ENCODE measurements at places on chromosomes 7 and 10. TPM values are rescaled to one million over a fixed set of nuclear protein-coding genes. Genes with fewer than 3 reads are reported as not detected.

The SORBS1 gene
- total RNA-seq: 15.3 TPM

The NUPR2 gene
- not detected for total RNA-seq

DNA sequence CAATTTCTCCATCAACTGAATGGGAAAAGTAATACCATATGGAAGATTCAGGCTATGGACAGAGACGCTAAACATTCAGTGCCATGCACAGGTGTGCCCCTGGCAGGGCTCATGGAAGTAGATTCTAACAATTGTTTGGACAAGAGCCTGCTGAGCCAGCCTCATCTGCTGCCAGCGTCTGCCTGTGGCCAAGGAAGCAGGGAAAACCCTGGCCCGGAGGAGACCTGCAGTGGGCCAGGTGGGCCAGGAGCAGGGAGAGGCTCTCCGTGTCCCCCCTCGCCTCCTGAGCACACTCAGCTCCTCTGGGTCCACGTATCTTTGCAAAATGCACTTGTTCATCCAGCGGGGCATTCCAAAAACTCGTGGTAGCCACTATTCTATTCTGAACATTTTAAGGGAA is 130.1 kb downstream of the TCERG1L start:
- DNase-seq: no peak

DNA sequence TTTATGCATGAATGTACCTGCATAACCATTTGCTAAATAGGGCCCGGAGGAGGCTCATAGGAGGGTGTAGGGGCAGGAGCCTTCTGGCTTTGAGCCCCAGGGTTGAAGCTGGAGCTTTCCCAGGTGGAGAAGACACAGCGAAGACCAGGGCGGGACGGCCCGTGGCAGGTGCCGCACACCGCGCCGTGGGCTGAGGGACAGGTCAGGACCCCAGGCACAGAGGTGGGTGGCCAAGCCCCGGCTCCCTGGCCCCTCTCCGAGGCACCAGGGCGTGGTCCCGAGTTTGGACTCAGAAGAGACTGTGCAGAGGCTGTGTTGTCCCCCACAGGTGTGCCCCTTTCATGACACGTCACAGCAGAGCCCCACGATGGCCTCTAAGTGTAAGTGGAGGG is 56.5 kb downstream of the PWWP2B start:
- DNase-seq: no peak

GRCh38 chr7:82729172-82730030 is 285.8 kb upstream of the CACNA2D1 start:
- DNase-seq: peak; percentile 9

DNA sequence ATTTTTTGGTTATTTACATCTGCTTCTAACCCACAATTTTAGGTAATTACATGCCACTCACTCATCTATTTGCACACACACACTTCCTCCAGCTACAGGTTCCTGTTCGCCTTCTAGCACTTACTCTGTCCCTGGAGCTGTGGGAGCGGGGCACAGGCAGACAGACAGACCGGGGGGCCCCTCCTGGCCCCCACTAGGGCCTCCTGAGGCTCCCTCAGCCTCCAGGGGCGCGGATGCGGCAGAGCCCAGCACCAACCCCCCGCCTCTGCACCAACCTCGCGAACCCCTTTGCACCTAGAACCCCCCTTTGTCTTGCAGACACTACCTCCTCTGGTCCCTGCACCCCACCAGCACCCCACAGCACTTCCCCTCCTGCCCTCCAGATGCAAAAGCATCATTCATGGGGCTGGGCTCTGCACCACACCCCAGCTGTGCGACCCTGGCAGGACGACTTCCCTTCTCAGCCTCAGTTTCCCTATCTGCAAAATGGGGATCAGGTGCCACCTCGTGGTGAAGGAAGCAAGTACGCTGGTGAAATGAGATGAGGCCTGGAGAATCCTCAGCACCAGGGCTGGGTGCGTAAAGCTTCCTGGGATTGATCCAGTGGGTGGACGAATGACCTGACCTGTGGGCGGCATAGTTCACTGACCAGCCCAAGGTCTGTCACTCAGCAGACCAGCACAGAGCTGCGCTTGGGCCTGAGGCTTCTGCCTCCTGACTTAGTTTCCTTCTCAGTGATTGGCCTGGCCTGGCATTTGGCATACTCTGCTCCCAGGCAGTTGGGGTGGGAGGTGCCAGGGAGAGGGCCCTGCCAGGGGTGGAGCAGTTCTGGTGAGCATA is 37.9 kb downstream of the ELFN1 start:
- DNase-seq: no peak

DNA sequence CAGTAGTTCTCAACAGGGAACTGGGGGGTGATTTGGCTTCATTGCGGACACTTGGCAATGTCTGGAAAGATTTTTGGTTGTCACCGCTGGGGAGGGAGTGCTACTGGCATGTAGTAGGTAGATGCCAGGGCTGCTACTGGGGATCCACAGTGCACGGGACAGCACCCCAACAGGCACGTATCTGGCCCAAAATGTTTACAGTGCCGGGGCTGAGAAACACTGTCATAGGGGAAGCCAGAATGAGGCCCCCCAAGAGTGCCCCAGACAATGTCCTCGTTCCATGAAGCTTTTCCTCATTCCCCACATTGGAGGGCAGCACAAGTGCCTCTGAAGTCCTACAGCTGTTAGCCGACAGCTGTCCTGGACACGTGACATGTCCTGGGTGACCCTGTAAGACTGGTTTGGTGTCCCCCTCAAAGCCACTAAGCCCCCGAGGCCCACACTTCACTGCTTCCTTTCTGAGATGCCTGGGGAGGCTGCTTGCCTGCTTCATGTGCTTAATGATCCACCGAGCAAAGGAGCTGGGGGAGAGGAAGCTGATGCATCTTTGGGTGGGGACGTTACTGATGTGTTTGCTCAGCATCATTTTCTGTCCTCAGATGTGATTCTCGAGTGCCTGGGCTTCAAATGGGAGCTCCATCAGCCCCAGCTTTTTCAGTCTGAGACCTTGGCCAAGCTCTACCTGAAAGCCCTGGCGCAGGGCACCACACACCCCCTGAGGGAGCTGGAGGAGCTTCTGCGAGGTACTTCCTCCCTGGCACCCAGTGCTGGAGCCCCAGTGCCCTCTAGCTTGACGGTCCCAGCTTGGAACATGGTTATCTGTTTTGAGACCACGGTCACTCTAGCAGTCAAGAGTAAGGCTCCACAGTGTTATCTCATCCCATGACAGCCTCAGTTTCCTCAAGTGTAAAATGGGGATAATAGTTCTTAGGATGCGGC is 14.7 kb downstream of the BTBD16 start:
- no peak for DNase-seq

DNA sequence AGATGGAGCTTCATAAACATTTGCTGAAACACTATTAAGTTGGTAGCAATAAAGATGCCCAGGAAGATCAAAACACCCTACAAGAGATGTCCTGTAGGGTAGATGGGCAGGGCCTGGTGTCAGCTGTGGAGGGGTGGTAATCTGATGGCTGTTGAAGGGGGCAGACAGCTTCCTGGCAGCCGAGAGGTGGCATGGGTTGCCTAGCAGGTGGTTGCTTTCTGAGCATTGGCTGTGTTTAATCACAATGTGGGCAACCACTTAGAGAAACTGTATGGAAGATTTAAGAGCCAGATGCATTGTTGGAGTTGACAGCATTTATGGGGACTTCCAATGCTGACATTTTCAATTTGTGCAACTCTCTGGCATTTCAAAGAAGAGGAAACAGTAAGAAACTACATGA is 79.9 kb upstream of the SLC26A5 start:
- no peak for DNase-seq

DNA sequence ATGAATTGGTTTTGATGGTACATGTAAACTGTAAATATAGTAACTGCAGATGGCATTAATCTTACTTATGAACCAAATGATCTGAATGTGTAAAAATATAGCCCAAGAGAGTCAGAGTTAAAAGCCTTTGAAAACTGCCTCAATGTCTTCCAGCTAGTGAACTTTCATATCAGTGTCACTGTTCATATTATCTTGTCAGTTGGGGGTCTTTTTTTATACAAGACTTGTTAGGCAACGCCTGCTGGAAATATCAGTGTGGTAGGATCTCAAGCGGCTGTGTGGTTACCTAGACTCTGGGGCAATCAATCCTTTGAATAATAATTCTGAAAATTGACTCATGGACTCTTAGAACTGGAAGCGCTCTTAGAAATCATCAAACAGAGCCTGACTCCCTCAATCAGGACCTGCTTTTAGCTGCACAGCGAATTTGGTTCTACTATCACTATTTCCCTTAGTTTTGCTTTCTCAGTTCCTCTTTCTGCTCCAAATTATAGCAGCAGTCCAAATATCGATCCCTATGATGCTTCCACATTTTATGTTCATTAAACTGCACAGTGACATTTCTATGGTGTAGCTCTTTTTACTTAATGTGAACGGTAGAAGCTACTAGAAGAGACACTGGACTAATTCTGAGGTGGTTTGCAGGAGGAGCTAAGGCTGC is 100.1 kb upstream of the COL1A2 start:
- no peak for DNase-seq

DNA sequence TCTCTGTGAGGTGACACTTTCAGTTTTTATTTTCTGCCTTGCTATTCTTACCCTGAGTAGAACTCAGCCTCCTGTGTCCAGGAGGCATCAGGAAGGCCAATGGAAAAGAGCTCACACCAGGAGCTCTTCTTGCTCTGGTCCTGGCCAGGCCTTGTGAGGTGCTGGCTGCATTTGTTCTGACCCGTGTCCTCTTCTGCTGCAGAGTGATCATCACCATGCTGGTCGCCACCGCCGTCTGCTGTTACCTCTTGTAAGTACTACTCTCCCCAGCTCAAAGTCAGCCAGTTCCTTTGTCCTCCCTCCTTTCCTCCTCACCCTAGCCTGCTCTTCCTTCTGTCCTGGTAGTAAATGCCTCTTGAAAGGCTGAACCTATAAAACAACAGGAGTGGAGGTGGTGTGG is 1.6 kb downstream of the ATP6V0E2 start:
- no peak for DNase-seq
